ENCODE measurements at places on chromosomes 6 and 20. TPM values are rescaled to one million over a fixed set of nuclear protein-coding genes. Genes with fewer than 3 reads are reported as not detected.

DNA sequence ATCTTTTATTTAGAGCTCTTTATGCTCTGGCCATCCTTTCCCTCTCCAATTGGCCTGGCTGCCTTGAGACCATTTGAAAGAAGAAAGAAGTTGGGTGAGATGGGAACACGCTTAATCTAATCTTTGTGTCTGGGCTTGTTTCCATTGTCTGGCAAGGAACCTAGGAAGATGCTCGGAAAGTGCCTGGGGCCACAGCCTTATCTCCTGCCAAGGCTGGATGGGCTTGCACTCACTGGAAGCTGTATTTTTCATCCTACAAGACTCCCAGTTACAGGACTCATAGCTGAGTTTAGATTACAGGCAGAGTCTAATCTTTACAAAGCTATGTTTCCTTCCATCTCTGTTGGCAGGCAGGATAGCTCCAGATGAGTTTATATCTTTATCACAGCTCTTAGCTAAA lies 33.1 kb upstream of the CDYL start:
- peaks cover 8% of the 10 kb centered on the region for H3K4me1 ChIP-seq
- no peak for DNase-seq
- H3K27ac ChIP-seq: no peak overlapping the region
- no peaks in the 10 kb centered on the region for H3K36me3 ChIP-seq

Gene ZFP57
- total RNA-seq: 0.83 TPM

- H3K27ac ChIP-seq: peak overlapping the region; percentile 77
- H3K4me1 ChIP-seq: peaks cover 27% of the 10 kb centered on the region
- peaks cover 16% of the 10 kb centered on the region for H3K36me3 ChIP-seq
- peak overlapping the region; percentile 53 for H3K4me3 ChIP-seq
- peak; percentile 49 for DNase-seq
- H3K27me3 ChIP-seq: peaks cover 19% of the 10 kb centered on the region
Observed at GRCh38 chr6:46011188-46012085, 4.2 kb downstream of the CLIC5 start.

DNA sequence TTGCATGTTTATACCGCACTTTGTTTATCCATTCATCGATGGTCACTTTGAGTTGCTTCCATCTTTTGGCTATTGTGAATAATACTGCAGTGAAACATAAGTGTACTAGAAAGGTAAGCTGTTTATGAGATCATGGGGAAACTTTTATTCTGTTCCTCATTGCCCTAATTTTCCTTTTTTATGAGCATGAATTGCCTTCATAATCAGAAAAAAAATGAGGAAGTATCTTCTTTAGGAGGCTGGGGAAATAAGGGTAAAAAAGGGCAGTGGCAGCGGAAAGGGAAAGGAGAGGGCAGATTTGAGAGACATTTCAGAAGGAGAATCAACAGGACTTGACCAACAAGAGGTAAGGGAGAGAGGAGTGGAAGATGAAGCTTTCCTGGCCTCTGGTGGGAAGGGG lies 14.3 kb upstream of the SERINC3 start:
- no peak overlapping the region for H3K4me3 ChIP-seq
- no peaks in the 10 kb centered on the region for H3K4me1 ChIP-seq
- no peak overlapping the region for H3K27ac ChIP-seq
- no peaks in the 10 kb centered on the region for H3K27me3 ChIP-seq

Gene PBOV1
- total RNA-seq: not detected

DNA sequence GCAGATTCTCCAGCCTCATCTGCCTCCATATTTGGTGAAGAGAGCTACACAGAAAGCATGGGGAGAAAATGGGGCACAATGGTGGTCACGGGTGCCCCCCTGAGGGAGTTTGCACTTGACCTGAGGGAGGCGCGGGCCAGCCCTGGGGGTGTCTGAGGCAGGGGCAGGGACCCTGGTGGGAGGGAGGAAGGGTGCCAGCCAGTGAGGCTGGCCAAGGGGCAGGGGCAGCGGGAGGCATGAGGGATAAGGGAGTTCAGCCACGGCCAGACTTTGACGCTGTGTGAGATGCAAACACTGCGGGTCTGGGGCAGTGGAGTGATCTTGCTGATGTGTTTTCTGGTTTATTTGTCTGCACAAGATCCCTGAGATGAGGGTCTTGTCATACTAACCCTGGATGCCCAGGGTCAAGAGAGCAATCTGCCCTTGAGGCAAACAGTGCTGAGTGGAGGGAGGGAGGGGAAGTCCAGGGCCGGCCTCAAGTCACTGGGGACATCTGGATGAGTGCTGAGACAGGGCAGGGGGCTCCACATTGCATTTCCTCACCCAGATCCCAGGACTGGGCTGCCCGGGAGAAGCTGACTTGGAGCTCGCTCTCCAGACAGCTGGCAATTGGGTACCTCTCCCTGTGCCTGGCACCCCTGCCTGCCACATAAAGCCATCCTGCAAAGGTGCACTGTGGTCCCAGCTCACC lies 8.8 kb upstream of the PCMTD2 start:
- H3K27me3 ChIP-seq: peaks cover 100% of the 10 kb centered on the region
- no peaks in the 10 kb centered on the region for H3K36me3 ChIP-seq
- no peak for DNase-seq
- no peak overlapping the region for H3K4me3 ChIP-seq

- peaks cover 23% of the 10 kb centered on the region for H3K36me3 ChIP-seq
- H3K4me3 ChIP-seq: no peak overlapping the region
- H3K4me1 ChIP-seq: peaks cover 17% of the 10 kb centered on the region
- no peak overlapping the region for H3K27ac ChIP-seq
- no peak for DNase-seq
- no peaks in the 10 kb centered on the region for H3K27me3 ChIP-seq
Observed at GRCh38 chr20:9071976-9072726, 3.3 kb downstream of the PLCB4 start.

GRCh38 chr6:143958839-143959399 lies 49.1 kb downstream of the PLAGL1 start:
- H3K27ac ChIP-seq: no peak overlapping the region
- no peaks in the 10 kb centered on the region for H3K4me1 ChIP-seq

DNA sequence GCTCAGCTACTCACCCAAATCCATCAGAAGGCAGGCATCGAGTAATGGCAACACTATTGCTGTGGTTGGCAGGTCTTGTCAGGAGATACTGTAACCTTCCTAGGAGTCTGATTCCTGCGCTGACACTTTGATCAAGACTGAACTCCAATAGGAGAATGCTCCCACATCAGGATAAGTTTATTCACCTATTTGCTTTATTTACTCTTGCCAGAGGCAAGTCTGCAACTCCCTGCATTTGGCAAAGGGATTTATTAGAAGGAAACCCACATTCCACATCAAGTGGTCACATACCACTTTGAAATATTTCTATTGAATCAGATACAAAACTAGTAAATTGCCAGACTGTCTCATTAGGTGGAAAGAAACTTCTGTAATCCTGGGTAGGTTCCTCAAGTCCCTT lies 43.5 kb downstream of the ZFAND3 start:
- no peak overlapping the region for H3K4me3 ChIP-seq
- no peaks in the 10 kb centered on the region for H3K27me3 ChIP-seq
- H3K36me3 ChIP-seq: no peaks in the 10 kb centered on the region
- H3K4me1 ChIP-seq: peaks cover 57% of the 10 kb centered on the region
- no peak overlapping the region for H3K27ac ChIP-seq

Gene LPA
- total RNA-seq: not detected

Gene CALHM6
- total RNA-seq: 1.4 TPM

DNA sequence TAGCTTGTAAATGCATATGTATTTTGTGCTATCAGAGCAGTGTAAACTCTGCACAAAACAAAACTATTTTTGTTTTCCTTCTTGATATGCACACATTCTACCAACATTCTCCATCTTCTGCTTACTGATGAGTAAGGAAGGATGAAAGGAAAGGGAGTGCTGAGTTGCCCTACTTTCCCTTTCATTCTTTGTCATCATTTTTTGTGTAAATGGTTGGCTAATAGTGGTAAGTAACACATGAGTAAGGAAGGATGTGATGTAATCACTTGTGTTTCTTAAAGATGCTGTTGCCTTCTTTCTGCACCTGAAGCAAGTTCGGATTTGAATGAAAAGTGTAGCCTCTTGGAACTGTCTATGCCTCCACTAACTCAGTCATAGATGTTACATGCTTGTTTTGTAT lies 4.6 kb upstream of the REV3L start:
- H3K36me3 ChIP-seq: peaks cover 26% of the 10 kb centered on the region
- H3K27me3 ChIP-seq: no peaks in the 10 kb centered on the region
- no peak for DNase-seq
- H3K4me1 ChIP-seq: no peaks in the 10 kb centered on the region
- H3K4me3 ChIP-seq: no peak overlapping the region

GRCh38 chr20:38730989-38731737 lies 6.9 kb downstream of the SLC32A1 start:
- no peak overlapping the region for H3K27ac ChIP-seq
- H3K27me3 ChIP-seq: peaks cover 100% of the 10 kb centered on the region
- H3K36me3 ChIP-seq: peaks cover 13% of the 10 kb centered on the region

GRCh38 chr6:69584913-69585729 lies 211.7 kb downstream of the LMBRD1 start:
- no peaks in the 10 kb centered on the region for H3K36me3 ChIP-seq
- no peak overlapping the region for H3K4me3 ChIP-seq
- H3K4me1 ChIP-seq: no peaks in the 10 kb centered on the region
- no peaks in the 10 kb centered on the region for H3K27me3 ChIP-seq
- H3K27ac ChIP-seq: no peak overlapping the region

DNA sequence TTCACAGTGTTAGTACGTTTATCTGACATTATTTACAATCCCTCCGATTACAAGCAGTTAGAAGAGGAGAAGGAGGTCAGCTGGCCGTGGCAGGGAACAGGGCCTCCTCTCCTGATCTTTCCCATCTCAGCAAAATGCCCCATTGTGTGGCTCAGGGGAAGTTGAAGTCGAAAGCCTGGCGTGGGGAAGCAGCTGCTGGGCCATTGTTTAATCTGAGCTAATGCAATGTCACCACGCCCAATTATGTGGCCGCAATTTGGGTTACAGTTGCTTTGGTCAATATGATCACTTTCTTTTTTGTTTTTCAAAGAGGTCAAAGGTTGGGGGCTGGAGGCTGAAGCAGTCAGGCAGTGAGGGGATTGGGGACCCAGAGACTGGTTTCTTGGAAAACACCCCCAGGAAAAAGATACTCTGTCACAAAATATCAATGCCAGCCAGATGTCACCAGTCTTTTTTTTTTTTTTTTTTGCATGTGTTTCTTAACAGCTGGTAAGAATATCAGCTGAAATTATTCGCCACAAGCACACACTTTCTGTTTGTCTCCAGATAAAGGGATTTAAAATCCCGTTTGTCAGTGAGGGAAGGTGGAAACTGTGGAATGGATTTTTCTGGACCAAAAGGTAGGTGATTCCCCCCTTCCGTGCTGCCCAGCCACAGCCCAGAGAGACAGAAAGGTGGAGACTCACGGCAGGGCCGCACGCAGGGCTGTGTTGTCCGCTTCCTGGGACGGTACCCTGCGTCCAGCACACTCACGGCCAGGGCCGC lies 24.6 kb downstream of the DLL1 start:
- peaks cover 8% of the 10 kb centered on the region for H3K4me1 ChIP-seq
- DNase-seq: no peak
- no peaks in the 10 kb centered on the region for H3K36me3 ChIP-seq
- H3K27me3 ChIP-seq: peaks cover 48% of the 10 kb centered on the region
- no peak overlapping the region for H3K27ac ChIP-seq
